NCI-H1417 treated with DMSO at 0.1 percent for 48 hours (cell line): ENCODE measurements at places on chromosomes 5 and 9.

- DNase-seq, result no peak
Measured at GRCh38 chr5:120988491-120988890, 524.4 kb downstream of the PRR16 start.

GRCh38 chr5:78065663-78066062 lies 228.8 kb downstream of the AP3B1 start:
- no peak for DNase-seq

- DNase-seq, result no peak
Measured at GRCh38 chr9:95383185-95383676, 65.7 kb upstream of the FANCC start.

- no peak for DNase-seq
Measured at GRCh38 chr9:137302118-137302448, at the start of gene NRARP. TSS of gene NRARP (minus strand) at chr9:137302271. CDS start at chr9:137301928, 343 bp downstream.

- DNase-seq, result no peak
Measured at GRCh38 chr9:114606068-114606467, 5.0 kb upstream of the TMEM268 start.

GRCh38 chr9:105475302-105475701 lies 27.5 kb downstream of the FSD1L start:
- DNase-seq, result no peak

DNA sequence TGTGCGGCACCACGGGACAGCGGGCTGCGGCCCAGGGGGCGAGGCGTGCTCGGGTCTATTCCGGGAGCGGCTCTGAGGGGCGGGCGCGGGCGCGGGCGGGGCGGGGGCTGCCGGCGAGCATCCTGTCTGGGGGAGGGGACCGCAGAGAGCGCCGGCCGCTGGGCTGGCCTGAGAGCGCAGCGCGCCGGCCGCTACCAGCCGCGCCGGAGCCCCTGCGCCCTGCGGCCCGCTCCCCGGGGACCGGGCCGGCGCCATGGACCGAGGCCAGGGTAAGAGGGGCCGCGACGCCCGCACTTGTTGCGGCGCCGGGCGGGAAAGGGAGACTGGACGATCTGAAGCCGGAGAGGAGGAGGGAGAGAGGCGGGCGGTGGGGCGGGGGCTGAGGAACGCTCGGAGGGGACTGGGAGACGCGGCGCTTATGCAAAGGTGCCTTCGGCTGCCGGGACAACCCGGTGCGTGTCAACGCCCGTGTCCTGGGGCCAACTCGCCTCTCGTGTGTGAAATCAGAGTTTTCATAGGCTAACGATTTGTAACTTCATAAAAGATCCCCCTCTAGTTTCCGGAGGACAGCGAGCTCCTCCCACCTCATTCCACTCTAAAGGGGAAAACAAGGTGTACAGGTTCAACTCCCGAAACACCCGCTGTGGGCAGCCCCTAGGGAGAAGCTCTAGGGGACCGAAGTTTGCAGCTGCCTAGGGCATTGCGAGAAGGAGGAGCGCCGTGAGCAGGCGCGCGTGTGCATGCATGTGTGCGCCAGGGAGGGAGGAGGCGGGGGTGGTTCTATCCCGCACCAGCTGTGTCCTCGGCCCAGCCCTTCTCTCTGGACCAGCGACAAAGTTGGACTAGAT lies at the start of gene AFAP1L1:
AFAP1L1 (plus strand) TSS at position 144 of the 848 bp plus-strand sequence; CDS start at position 254, 110 bp downstream.
- DNase-seq, result peak; percentile 3

- no peak for DNase-seq
Measured at GRCh38 chr9:5515261-5515650, 4.9 kb downstream of the PDCD1LG2 start.

DNA sequence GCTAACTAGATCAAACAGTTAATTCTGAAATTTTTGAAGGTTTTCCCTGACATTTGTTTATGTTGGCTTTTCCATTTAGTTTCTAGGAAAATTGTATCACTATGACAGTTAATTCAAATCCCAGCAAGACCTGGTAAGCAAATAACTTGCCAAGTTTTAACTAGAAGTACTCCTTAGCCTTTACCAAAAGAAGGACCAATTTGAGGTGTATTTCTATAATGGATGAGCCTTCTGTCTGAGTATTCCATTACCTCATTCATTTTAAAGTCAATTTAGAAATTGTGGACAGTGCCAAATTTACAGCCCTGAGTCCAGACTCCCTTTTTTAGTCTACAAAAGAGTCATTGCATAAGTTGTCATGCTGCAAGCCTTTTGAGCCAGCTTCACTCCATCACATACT lies 687.6 kb downstream of the CETN3 start:
- DNase-seq, result no peak

DNA sequence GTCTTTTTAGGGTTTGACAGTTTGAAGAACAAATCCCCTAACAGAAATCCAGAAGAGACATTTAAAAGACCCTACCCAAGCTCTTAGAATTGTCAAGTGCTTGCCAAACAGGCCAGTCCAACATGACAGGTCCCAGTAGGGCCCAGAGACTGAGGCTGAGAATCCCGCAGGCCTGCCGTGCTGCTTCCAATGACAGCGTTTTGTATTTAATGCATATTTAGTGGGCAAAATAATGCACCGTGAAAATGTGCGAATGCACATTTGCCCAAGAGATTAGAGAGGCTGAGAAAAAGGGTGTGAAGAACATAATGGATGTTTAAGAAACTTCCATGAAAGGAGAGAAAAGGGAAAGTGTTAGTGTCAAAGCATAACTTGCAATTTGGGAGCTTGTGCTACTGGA lies 57.6 kb downstream of the CD180 start:
- no peak for DNase-seq

DNA sequence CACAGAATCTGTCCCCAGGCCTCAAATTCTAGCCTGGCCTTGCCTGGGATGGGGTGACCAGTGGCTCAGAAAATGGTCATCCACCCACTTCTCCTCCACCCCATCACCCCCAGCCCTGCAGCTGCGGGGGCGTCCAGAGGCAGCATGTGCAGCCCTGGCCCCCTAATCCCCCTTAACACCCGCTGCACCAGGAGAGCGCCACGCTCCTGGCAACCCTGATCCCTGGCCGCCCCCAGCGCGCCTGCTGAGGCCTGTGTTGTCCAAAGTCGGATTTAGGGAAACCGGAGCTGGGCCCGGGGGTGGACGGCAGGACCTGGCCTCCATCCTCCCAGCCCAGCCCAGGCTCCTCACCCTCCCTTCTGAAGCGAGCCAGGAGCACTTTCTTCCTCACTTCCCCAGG lies 22.0 kb downstream of the NR5A1 start:
- no peak for DNase-seq
